ENCODE measurements at places on chromosomes 13 and 19.
A peak's percentile ranks its signal among the peaks of the same experiment; 100 is the strongest.

DNA sequence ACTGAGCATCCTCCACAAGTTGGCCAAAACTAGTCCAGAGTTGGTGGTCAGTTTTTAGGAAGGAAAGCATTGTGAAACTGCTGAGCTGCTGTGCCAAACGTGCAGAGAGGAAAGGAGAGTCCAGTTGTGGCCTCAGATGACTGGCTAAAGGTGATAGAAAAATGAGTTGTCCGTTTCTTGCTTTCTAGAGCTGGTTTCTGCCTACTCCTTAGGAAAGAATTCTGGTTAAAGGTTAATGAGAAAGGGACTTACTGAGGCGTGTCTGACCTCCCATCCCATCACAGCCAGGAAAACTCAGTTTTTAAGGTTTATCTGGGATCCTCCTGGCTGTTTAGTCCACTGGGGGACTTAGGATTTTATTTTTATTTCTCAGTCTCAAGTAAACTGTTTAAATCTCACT, 1186.3 kb downstream of the UQCRFS1 start:
- no peak for DNase-seq

- DNase-seq: no peak
Observed at GRCh38 chr13:44468874-44469273, 95.2 kb downstream of the SERP2 start.

DNA sequence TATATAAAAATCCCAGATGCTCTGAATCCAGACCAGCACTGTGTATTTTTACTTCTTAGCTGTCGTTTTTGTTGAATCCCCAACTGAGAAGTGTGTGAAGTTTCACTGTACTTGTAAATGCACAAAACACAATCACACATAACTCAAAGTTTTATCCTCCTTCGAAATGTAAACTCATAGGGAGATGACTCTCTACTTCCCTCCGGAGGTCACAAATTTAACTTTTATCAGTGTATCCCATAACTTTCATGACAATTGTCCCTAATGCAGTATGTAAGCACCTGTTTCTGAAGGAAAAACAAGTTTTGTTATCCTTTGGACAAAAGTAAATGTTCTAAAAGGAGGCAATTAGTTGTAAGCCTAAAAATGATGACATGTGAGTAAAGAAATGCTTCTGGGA, 665.0 kb upstream of the SLITRK6 start:
- no peak for DNase-seq

- no peak for DNase-seq
Observed at GRCh38 chr13:60790620-60791019, 393.6 kb downstream of the TDRD3 start.

DNA sequence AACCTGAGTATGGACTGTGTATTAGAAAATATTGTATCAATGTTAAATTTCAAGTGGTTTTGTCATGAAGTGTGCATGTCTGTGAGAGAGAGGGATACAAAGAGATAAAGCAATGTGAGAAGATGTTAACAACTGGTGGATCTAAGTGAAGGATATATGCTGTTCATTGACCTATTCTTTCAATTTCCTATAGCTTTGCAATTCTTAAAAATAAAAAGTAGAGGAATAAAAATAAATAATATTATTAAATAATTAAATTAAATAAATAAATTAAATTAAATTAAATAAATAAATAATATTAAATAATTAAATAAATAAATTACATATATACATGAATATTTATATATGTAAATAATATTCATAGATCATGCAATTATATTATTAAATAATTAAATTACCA, 131.2 kb upstream of the DACH1 start:
- no peak for DNase-seq

DNA sequence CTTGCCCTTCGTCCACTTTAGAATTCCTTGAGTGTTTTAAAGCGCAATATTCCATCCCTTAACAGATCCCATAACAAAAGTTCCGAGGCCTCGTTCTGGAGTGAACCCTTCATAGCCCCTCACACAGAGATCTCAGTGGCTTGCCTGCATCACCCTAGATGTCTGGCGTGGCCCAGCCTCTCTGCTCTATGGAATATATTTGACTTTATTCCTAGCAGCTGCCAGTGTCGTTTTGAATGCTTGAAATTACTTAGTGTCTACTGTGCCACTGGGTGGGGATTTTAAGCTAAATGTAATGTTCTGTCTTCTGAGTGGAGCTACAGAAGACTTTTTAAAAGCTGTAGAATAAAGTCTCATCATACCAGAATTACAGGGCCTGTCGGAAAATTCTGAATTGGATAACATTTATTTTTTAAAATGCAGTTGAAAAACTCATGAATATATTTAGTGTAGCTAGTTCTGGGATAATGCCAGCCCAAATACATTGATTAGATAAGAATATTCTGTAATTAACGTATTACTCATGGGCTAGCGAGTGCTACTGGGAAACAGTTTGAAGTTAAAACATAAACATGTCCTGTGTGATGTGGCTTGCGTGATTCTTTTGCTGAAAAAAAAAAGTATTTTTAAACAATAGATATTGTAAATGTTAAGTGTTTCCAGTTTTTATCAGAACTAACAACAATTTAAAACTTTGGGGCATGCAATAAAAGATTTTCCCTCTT, 111.8 kb downstream of the ESD start:
- DNase-seq: no peak

- DNase-seq: no peak
Observed at GRCh38 chr19:29290853-29291252, 77.9 kb upstream of the UQCRFS1 start.

- DNase-seq: no peak
Observed at GRCh38 chr13:40764587-40765403, 6.2 kb downstream of the MRPS31 start.

- peak; percentile 79 for DNase-seq
Observed at GRCh38 chr19:1076951-1077350, 10.0 kb downstream of the ARHGAP45 start.

DNA sequence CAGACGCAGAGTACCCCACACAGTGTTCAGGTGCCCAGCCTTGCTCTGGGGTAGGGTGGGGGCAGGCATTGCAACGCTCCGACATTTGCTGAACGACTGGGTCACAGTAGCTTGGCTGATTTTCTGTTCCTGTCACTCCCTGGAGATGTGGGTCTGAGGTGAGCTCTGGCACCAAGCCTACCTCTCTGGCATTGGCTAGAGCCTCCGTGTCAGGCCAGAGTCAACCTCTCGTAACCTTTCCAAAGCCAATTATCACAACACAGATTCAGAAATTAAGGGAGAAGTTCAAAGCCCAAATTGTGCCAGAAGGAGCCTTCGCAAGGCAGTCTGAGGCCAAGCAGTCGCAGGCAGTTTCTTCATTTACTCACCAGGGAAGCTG, 117.2 kb downstream of the IRS2 start:
- DNase-seq: no peak

DNA sequence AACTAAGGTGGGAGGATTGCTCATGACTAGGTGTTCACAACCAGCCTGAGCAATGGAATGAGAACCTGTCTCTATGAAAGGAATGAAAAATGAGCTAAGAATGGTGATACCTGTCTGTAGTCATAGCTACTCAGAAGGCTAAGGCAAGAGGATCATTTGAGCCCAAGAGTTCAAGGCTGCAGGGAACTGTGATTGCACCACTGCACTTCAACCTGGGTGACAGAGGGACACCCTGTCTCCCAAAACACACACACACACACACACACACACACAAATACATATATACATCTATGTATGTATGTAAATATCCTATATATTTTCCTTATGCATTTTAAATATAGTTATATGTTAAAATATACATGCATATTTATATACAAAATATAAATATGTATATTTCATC, 7.4 kb upstream of the ZNF433 start:
- no peak for DNase-seq

DNA sequence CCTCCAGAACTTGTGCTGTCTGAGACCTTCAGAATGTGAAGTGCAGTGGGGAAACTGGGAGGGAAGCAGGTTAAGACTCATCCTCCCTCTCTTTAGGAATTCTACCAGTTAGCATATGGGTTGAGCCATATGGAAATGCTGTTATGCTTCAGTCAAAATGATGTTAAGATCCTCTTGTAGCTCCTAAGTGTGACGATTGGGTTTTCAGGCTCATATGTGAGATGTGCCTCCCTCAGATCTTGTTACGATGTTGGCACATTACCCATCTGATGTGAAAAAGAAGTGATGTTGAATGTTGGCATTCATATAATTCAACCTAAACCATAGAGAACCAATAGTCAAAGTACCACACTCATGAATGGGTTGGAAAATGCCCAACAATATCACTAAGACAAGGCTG, 67.8 kb upstream of the IPO5 start:
- DNase-seq: no peak

DNA sequence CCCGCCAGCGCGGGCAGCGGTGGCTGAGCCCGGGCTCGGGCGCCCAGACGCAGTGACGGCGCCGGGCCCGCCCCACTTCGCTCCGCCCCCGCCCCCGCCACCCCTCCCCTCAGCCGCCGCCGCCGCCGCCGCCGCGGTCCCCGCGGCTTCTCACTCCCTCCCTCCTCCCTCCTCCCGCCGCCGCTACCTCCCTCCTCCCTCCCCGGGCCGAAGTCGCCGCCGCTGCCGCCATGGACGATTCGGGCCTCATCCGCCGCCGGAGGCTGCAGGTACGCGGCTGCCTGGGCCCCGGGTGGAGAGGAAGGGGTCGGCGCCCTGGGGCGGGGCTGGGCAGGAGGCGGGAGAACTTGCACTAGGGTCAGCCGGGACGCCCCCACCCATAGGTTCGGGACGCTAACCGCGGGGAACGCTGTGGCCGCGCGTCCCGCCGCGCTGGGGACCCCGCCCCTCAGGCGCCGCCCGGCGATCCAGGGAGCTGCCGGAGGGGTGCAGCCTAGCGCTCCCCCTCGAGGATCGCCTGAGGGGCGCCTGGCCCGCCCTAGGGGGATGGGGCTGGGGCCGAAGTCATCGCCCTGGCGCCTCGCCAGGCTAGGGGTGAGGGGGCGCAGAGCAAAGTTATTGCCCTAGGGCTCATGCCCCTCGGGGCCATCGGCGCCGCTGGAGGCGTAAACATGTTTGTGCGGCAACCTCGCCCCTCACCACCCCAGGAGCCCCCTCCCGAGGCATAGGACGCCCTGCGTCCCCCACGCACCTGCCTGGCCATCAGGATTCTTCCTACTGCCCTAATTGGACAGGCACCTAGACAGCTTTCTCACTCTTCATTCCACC, 427 bp downstream of the RTBDN start:
- no peak for DNase-seq

- no peak for DNase-seq
Observed at GRCh38 chr13:21243045-21243897, 66.8 kb downstream of the MRPL57 start.

GRCh38 chr19:18919086-18919899, at the start of the genes COPE and DDX49:
Gene COPE (minus strand): TSS chr19:18919387. CDS start chr19:18919348, 39 bp downstream.
Gene DDX49 (plus strand): TSS chr19:18919715. CDS start chr19:18919742, 27 bp downstream.
- peak; percentile 97 for DNase-seq

- DNase-seq: peak; percentile 64
Observed at GRCh38 chr19:13277104-13277809, 127.0 kb downstream of the IER2 start.

- DNase-seq: no peak
Observed at GRCh38 chr13:20270163-20270865, 38.2 kb upstream of the GJB6 start.

- DNase-seq: no peak
Observed at GRCh38 chr19:10220695-10221094, 10.4 kb downstream of the S1PR2 start.

GRCh38 chr13:20990910-20991525, 70.4 kb downstream of the LATS2 start:
- no peak for DNase-seq

DNA sequence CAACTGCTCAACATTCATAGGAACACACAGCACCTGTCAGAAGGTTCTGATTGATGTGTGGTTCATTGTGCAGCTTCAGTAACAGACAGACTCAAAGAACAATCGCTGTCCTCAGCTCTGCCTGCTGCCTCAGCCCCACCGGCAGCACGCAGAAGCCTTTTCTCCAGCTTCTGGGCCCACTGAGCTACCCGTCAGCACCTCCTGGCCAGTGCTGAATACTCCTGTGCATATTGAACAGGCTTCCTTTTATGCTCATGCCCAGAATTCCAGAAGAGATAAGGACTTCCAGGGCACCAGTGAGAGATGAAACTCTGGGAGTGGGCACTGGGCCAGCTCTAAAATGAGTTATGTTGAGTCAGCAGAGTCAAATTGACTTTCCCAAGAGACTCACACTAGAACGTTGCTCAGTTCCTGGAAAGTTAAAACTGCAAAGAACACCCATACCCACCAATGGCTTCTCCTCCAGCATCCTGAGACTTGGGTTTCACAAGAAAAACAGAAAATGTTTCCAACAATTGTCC, 119.3 kb downstream of the COL4A1 start:
- DNase-seq: no peak

DNA sequence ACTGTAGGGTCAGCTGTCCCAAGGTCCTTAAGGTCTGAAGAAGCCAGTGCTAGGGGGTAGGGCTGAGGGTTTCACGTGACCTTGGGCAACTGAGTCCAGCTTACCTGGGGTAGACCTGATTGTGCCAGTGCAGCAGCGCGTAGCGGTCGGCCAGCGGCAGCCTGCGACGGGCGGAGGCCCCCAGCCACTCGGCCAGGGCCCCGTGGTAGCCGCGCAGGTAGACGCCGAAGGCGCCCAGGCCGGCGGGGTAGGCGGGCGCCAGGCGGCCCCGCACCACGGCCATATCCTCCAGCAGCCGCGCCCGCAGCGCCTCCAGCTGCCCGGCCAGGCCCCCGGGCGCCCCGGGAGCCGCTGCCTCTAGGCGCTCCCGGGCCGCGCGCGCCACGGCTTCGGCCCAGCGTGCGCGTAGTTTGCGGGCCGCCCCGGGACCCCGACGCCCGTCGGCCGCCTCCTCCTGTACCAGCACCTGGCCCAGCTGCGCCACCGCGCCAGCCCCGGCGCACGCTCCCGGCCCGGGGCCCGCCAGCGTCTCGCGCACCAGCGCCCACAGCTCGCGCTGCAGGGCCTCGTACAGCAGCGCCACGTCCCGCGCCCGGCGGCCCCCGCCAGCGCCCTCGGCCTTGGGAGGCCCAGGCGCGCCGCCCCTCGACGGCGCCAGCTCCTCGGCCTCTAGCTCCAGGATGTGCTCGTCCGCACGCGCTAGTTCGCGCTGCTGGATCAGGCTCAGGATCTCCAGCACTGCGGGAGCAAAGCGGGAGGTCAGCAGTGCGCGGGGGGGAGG, 10.9 kb downstream of the EXOC3L2 start:
- DNase-seq: no peak

- DNase-seq: no peak
Observed at GRCh38 chr19:50387868-50388245, 3.7 kb downstream of the POLD1 start.

DNA sequence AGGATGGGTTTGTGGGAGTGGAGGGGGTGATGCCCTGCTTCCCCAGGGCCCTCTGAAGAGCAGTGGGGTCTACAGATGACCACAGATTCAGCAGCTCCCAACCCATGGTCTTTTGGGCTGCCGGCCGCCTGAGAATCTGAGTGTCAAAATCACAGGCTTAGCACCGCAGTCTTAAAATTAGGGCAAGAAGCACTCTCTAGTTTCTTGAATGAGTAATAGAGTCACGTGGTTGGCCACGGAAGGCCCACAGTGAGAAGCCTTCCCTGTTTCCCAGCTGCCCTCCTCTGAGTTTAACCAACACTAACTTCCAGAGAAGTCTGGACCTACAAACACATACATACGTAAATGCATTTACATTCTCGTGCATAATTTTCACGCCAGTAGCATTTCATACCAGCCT, 5.2 kb downstream of the PRMT1 start:
- DNase-seq: no peak

DNA sequence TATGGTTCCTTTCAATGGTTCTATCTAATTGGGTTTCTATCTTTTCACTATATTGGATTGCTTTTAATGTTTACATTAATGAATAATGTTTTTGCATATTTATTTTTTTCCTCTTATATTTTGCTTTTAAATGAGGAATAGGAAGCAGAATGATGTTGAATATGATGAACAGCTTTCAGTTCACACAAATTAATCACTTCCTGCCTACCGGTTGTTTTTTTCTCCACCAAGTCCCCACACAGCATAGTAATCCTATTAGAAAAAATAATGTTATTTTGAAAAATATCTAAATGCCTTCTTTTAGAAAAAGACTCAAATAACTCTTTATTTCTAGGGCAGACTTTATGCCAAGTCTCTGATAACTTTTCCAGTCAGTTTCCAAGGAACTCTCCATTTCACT, 184.9 kb upstream of the MIR17HG start:
- DNase-seq: no peak
